ENCODE measurements at places on chromosomes 4 and X.

DNA sequence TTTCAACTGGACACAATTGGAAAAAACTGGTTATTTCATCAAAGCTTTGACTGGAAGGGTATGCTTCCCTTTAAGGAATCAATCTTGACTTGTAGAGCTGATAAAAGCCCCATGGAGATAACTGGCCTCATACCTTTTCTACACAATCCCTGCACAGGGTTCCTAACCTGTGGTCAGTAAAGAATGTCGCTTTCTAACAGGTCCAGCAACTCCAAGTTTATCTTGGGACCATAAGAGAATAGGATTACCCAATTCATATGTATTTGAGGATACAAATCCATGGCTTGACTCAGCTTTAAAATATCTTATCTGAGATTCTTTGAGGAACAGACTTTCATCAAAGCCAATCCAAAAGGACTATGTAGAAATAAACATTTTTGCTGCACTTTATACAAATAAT lies 1399.8 kb upstream of the PABPC4L start:
- no peak for DNase-seq

GRCh38 chr4:8050555-8051206 lies 107.9 kb downstream of the ABLIM2 start:
- no peak for DNase-seq

DNA sequence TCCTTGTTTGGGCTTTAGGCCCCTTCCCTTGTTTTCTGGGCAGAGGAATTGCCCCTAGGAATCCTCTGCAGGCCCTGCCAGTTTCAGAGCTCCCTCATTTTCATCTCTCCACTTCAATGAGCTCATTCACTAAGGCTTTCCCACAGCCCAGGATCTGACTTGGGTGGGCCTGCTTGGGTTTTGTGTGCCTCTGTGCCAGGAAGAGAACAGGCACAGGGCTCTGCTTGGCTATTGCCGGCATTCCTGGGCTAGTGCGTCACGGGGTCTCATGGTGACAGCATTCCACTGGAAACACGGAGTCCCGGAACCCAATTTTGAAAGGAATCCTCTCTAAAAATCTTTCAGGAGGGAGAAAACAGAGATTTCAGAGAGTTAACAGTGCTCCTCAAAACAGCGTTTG lies 150.5 kb downstream of the VCX3A start:
- DNase-seq = no peak

DNA sequence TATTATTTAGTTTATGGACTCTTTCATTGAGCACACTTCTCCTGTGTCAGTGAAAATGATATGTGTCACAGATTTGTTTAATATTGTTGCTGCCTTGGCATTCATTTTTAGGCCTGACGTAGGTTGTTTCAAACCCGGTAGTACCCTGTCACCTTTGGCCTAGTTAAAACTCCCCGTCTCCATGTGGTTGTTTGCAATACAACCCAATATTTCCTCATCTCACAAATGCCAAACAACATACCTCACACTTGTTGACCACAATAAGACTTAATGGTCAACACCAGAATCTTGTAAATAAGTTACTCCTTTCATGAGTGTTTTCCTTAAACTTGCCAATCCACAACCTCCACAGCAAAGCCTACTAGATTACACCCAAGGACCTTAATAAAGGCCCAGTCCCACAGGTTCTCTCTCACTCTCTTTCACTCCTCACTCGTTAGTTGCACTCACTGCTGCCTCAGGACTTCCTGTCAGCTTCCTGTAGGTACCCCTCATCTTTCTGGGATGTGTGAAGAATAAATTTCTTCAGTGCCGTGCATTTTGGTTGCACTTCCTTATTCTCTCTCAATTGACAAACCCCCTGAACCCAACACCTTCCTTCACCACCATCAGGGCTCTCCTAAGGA lies 31.3 kb downstream of the IL13RA2 start:
- DNase-seq = no peak

- DNase-seq = peak; percentile 73
Measured at GRCh38 chrX:49192722-49193328, 6.7 kb upstream of the PRICKLE3 start.

GRCh38 chrX:130523460-130524394 lies 121.9 kb downstream of the RBMX2 start:
- DNase-seq = peak; percentile 10

GRCh38 chr4:2286904-2287593 lies 25.1 kb upstream of the MXD4 start:
- DNase-seq = no peak

DNA sequence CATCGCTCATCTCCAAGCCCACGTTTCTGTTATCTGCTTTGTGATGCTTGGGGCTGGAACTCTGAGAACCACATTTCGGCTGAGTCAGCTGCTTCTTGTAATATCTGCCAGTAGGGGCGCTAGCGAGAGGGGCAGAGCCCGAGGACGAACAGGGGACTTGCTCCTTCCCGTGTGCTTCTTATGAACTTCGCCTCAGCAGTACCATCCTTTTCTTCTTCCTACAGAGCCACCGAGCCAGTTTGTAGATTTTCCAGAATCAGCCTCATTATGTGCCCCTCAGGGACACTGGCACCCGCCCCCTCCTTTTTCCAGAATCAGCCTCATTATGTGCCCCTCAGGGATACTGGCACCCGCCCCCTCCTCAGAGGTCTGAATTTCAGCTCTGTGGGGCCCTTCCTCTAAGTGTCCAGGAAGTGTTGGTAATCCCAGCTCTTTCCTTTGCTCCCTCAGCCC lies 441.7 kb upstream of the RASGEF1B start:
- DNase-seq = peak; percentile 62

DNA sequence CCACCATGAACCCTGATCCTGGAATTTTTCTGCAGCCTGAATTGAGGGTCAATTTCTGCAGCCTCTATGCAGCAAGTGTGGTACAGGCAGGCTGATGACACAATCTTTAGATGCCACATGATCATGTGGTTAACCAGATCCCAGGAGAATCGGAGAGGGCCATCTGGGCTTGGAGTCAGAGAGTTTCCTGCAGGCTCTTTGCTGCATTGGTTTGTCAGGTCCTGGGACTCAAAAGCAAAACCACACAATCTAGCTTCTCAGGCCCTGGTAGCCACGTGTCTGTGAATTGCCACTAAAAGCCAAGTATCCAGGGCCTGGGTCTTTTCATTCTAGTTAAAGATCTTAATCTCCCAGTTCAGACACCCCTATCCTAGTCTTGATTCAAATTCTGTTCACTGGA lies 464.5 kb downstream of the BCOR start:
- DNase-seq = peak; percentile 90

- no peak for DNase-seq
Measured at GRCh38 chr4:52290466-52290865, 239.4 kb downstream of the SPATA18 start.

DNA sequence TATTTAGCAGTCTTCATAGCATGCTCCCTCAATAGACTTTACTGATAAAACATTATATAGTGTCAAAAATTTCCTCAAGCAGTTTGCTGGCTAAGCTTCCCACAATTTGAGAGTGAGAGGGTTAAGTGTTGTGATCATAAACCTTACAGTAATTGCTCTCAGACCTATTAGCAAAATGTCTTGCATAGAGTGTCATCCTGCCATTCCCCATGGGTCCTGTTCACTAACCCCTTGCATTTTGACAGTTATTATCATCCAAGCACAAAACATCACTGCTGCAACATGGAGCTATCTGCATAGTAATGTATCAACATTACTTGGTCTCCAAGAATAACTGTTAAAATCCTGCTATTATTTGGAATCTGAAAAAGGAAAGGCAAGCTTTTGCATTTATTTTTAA lies 196.1 kb upstream of the GK2 start:
- DNase-seq = peak; percentile 75

DNA sequence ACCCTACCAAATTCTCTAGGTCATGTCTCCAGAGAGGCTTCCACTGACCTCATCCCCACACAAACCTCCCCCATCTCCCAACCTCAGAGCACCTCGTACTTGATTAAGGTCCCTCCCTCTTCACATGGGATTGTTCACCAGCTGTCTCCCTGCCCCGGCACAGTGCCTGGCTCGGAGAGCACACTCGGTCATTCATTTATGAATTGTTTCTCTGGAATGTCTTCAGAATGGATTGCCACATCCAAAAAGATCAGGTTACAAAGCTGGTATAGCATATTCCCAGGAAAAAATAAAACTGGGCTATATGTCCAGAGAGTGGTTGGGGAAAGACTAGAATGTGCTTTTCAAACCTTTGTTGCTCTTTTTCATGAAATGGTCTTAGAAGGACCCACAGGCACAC lies 21.6 kb downstream of the JAKMIP1 start:
- DNase-seq = no peak

GRCh38 chr4:55819634-55820033 lies at the start of gene EXOC1L:
Gene EXOC1L (plus strand): TSS chr4:55819790. CDS start chr4:55820027, 237 bp downstream.
- DNase-seq = peak; percentile 11

DNA sequence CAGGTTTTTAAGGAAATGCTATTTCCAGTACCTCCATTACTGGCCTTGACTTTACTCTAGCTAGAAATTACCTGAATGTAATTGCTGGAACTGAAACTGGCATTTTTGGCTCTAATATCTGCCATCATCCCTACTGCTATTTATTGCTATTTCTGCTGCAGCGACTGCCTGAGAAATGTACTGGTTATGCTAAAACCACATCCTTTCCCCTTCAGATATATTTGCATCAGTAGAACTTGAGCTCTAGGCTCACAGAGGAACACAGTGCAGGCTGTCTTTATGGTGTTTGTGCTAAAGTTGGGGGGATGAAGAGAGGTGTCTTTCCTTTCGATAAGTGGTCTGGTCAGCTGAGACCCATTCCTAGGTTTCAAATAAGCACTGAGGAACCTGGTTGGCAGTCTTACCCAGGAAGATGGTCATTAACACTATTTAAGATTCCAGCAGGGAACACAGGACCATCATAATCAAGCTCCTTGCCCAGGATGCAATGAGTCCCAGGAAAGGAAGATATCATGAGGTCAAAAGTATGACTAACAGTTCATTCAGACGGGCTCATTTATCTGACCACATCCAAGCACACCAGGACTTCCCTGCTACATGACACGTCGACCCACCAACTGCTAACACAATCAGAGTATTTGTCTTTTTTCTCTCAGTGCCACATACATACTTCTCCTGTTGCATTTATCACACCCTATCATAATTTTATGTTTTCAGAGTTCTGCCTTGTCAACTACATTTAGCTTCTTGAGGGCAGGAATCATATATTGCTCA lies 137.4 kb downstream of the GABRA3 start:
- DNase-seq = no peak

DNA sequence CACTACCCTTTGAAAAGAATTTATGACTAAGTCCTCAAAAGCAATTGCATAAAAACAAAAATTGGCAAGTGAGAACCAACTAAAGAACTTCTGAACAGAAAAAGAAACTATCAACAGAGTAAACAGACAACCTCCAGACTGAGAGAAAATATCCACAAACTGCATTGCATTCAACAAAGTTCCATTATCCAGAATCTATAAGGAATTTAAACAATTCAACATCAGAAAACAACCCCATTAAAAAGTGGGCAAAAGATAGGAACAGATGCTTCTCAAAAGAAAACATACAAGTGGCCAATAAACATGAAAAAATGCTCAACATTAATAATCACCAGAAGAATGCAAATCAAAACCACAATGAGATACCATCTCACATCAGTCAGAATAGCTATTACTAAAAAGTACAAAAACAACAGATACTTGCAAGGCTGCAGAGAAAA lies 130.2 kb downstream of the GASK1B start:
- DNase-seq = no peak

DNA sequence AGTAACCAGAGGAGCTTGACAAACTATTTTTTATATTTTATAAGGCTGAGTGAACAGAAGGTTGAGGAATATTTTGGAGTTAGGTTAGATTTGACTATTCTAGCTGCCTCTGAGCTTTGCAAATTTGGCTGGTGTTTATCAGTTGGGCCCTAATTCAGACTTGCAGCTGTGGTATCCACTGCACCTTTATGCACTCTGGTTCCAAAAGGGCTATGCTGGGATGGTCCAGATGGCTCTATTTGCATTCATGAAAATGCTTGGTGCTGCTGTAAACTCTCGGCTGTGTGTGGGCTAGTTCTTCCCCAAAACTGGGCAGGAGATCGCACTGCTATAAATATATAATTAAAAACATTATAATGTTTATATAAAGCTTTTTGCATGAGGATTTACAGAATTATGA lies 106.3 kb downstream of the REPS2 start:
- DNase-seq = no peak

- DNase-seq = no peak
Measured at GRCh38 chrX:107673431-107673830, 45.1 kb downstream of the PRPS1 start.

- DNase-seq = no peak
Measured at GRCh38 chrX:105645667-105646357, 176.5 kb upstream of the NRK start.

GRCh38 chr4:113844369-113844768 lies 82.8 kb upstream of the CAMK2D start:
- peak; percentile 3 for DNase-seq

DNA sequence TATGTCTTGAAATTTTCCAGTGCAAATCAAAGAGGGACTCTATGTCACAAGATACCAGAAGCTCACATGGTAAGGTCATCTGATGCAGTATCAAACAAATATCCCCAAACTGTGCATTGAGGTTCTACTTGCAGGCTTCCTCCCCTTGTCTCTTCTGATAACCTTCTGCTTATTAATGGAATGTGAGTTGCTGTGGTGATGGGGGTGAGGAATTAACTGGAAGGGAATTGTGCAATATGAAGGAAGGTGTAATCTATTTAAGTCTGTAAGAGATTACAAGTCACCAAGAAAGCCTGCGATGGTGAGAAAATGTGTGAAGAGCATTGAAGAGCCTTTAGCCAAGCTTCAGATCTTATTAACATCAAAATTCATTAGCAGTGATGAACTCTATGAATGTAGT lies 15.4 kb upstream of the MAGED1 start:
- DNase-seq = no peak

- no peak for DNase-seq
Measured at GRCh38 chr4:44646151-44646550, 5.3 kb downstream of the YIPF7 start.

DNA sequence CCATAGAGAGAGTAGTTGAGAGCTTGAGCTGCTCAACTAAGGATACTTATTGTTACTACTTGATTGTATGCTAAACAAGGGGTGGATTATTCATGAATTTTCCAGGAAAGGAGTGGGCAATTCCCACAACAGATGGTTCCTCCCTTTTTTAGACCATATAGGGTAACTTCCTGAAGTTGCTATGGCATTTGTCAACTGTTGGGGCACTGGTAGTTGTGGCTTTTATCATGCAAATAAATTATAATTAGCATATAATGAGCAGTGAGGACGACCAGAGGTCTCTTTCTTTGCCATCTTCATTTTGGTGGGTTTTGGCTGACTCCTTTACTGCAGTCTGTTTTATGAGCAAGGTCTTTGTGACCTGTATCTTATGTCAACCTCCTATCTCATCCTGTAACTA lies 1403.5 kb upstream of the PABPC4L start:
- no peak for DNase-seq

DNA sequence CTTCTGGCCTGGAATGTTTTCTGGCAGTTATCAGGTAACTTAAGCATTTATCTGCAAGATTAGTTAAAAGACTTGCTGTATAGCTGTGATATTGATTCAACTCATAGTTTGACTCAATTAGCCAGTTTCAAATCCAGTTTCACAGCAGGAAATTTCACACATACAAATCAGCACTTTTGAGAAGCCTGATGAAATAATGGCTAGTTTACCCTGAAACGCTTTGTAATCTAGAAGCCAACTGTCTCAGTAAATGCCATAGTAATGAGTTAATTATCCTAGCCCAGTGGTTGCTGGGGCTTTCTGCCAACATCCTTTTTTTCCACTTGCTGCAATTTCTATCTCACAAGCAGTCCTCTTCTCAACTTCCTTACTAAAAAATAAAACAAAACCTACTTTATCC lies 53.1 kb downstream of the ARHGEF38 start:
- no peak for DNase-seq

- no peak for DNase-seq
Measured at GRCh38 chr4:155033604-155034003, 174.8 kb upstream of the NPY2R start.

GRCh38 chr4:136741468-136741867 lies 790.8 kb downstream of the PCDH18 start:
- no peak for DNase-seq

Data from NB4 (cell line).